NCI-H1930 (cell line): ENCODE measurements at places on chromosomes 7 and 10.

DNA sequence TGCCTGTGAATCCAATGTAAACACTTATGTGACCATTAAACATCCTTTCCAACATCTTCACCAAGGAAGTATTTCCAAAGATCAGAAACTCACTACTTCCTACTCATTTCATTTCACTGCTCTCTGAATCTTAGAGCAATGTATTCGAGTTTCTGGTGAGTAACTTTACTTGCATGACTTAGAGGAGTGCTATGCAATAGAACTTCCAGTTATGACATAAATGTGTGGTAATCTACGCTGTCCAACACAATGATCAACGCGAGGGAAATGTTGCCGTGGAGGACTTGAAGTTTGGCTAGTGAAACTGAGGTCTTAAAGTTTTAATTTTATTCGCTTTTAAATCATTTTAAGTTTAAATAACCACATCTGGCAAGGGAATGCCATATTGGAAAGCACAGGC is 1326.3 kb downstream of the XPNPEP1 start:
- DNase-seq = no peak

DNA sequence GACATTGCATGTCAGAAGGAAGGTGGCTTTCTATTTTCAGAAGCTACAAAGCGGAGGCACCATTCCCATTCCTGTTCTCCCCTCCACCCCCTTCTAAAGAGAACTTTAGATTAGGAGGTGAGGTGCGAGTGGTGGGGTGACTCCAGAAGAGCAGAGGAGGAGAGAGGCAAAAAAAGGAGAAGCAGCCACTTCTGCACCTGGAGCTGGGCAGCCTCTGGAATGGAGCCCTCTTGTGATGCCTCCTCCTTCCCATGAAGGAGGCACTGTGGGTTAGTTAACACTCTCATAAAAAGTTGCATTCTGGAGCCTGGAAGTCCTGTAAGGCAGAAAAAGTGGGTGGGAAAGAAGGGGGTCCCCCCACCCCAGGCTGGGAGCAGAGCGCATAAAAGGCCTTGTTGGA is 4.8 kb downstream of the PTF1A start:
- no peak for DNase-seq

GRCh38 chr7:28687537-28687936 is 270.6 kb downstream of the TRIL start:
- no peak for DNase-seq

GRCh38 chr7:78345979-78346378 is 547.4 kb downstream of the PHTF2 start:
- DNase-seq = no peak

DNA sequence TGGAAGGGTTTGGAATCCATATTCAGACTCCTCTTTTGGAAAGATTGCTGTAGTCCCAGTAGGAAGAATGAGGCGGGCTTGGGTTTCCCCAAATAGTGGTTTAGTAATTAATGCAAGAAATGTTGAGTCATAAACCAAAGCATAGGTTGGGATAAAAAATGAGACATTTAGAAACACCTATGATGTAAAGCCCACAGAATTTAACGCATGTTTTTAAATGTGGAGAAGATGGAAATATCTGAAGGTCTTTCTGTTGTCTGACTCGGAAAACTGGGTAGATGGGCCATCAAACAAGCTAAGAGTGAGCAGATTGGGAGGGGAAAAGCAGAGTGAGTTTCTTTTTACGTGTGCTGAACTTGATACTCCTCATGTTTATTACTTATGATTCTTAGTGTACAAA is 62.2 kb downstream of the LANCL2 start:
- no peak for DNase-seq

GRCh38 chr7:45342236-45342635 is 184.6 kb downstream of the RAMP3 start:
- no peak for DNase-seq

- DNase-seq = no peak
Observed at GRCh38 chr10:31580646-31581045, 261.6 kb downstream of the ZEB1 start.

DNA sequence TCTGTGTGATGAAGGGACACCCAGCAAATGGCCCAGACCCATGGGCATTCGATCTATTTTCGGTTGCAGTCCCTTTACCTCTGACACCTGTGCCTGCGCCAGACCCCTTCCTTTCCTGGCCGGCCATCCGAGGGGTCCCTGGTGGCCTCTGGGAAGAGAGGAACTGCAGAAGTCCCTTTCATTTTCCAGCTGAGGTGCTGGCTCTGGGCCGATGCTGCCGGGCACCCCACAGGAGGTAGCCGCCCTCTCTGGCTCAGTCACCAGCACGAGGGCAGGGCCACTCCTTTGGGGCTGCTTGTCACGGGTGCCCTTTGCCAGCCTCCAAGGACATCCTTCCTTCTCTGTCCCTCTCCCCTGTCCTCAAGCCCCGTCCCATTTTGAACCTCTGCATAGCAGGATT is 4.2 kb upstream of the ELN start:
- no peak for DNase-seq

- no peak for DNase-seq
Observed at GRCh38 chr7:30908681-30909080, 3.0 kb upstream of the AQP1 start.

GRCh38 chr10:43900571-43900970 is 251.9 kb upstream of the ZNF32 start:
- DNase-seq = no peak

GRCh38 chr7:124263232-124263827 is 230.5 kb upstream of the TMEM229A start:
- DNase-seq = peak; percentile 43

DNA sequence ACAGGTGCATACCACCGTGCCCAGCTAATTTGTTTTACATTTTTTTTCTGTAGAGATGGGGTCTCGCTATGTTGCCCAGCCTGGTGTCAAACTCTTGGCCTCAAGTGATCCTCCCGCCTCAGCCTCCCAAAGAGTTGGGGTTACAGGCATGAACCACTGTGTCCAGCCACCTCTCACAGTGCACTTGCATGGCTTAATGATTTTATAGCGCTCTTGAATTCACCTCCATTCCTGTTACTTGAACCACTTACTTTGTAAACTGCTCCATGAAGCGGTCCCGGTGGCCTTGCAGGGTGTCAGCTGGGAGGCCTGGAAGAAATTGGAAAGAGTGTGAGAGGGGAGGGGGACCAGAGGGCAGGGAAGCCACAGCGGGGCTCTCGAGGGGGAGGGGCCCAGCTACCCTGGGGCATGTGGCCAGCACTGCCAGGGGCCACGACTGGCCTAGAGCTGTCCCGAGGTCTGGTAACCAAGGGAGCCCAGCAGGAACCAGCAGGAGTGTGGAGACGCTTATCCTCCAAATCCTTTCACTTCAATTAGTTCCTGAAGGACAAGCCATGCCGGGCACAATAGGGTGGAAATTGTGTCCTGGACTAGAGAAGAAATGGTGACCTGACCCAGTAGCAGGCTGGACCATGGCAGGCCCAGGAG is 76.0 kb downstream of the SPDYE5 start:
- no peak for DNase-seq

DNA sequence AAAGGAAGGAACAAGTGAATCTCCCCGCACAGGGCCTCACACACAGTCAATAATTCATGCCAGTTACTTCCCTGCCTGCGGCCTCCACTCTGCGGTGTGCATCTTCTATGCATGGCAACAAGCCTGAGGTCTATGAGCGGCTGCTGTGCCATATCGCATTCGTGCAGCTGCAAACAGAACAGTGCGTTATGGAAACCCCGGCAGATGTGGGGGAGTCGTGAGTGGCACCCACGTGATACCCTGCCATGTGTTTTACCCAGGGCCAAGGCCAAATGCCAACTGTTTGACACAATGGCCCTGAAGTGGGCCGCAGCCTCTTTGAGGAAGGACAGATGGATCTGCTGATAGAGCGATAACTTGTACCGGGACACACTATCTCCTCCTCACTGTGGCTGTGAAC is 13.4 kb downstream of the TNS3 start:
- no peak for DNase-seq

GRCh38 chr10:86329093-86329710 is 37.4 kb downstream of the GRID1 start:
- DNase-seq = no peak

- DNase-seq = no peak
Observed at GRCh38 chr7:133783276-133783675, 343.9 kb upstream of the LRGUK start.

- no peak for DNase-seq
Observed at GRCh38 chr7:92641921-92642511, 51.8 kb upstream of the FAM133B start.

DNA sequence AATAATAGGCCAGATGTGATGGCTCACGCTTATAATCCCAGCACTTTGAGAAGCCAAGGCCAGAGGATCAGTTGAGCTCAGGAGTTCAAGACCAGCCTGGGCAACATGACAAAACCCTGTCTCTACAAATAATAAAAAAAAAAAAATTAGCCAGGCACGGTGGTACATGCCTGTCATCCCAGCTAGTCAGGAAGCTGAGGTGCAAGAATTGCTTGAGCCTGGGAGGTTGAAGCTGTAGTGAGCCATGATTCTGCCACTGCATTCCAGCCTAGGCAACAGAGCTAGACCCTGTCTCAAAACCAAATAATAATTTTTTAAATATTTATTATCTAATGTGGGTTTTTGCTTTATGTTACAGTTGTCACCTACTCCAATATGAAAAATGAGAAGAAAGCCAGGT is 178.9 kb downstream of the ADK start:
- DNase-seq = no peak

- no peak for DNase-seq
Observed at GRCh38 chr7:37769291-37769690, 79.1 kb upstream of the NME8 start.

DNA sequence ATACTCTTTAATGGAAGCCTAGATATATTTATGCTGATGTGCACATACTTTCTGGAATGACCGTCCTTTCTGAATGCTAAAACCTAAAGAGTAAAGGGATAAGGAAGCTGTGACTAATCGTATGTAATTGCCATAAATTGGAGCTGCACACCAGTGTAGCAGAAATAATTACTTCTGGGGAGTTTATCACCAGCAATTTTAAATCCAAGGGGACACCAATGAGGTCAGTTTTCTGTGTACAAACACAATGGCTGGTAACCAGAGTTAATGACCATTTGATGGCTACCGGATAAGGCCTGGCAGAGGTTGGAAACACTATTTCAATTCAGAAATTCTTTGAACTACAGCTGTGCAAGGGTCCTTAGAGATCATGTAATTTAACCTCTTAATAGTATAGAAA is 670.1 kb downstream of the REEP3 start:
- DNase-seq = peak; percentile 73

- no peak for DNase-seq
Observed at GRCh38 chr10:2296179-2296891, 559.0 kb upstream of the ADARB2 start.

- DNase-seq = peak; percentile 62
Observed at GRCh38 chr10:101782811-101783735, at the start of gene NPM3. Gene NPM3 (minus strand): TSS chr10:101783446. CDS start chr10:101783390, 56 bp downstream.

DNA sequence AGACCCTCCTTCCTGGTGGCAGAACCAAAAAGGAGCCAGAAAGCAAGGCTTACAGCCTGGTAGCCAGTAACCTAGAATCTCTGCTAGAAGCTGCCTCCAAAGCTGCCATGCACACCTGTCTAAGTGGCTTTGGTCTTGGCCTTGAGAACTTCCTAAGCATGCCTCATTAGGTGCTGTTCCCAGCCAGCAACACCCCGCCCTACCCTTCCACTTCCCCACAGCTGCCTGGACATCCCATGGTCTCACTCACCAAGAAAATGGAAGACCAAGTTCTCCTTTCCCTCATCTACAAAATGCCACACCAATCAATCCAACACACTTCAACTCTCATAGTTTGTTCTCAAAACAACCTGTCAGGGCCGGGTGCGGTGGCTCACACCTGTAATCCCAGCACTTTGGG is 4.2 kb downstream of the PSAP start:
- DNase-seq = no peak

- no peak for DNase-seq
Observed at GRCh38 chr7:106246902-106247711, 37.7 kb downstream of the NAMPT start.

GRCh38 chr10:61438141-61438988 is 14.8 kb downstream of the TMEM26 start:
- DNase-seq = no peak

GRCh38 chr7:156895024-156895780 is 2.2 kb upstream of the LMBR1 start:
- DNase-seq = no peak

GRCh38 chr10:70462349-70462984 is 16.1 kb upstream of the PALD1 start:
- DNase-seq = no peak

DNA sequence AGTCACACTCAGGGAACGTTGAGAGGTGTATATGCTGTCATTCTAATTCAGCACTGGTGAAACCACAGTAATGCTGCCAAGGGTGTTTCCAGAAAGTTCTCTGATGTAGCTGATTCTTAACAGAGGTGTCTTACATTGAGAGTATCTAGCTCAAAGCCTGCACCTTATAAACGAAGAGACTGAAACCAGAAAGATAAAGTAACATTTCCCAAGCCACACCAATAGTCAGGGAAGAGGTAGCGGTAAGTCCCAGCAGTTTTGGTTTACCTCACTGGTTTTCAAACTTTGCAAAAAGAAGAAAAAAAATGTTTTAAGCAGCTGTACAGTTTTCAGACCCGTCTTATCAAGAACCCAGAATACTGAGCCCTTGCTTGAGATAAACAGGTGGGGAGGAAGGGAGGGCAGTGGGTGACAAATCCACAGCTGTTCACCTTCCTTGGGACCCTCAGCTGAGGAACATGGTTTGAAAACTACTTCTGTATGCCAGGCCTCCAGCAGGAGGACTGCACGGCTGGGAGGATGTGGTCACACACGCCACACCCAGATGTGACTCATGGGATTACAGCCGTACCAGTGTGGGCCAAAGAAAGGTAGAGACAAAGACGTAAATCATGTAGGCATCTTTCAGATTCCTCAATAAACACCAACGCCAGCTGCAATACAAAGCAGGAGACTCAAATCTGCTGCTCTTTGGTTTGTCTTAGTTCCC is 63.9 kb upstream of the GSDME start:
- no peak for DNase-seq

DNA sequence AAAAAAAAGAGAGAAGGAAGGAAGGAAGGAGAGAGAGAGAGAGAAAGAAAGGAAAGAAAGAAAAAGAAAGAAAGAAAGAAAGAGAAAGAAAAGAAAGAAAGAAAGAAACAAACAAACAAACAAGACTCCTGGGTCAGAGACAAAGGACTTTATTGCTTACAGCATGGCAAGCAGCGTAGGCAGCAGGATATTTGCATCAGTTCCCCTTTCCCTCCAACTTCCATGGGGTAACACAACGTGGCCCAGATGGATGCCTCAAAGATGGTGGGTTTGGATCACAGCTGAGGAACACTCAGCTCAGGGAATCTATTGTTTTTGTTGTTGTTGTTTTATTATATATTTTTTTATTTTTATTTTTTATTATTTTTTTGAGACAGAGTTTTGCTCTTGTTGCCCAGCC is 128.5 kb upstream of the VKORC1L1 start:
- DNase-seq = no peak

GRCh38 chr7:80379034-80379982 is 132.6 kb downstream of the GNAT3 start:
- DNase-seq = no peak

- DNase-seq = no peak
Observed at GRCh38 chr7:135981958-135982646, 4.9 kb upstream of the MTPN start.

- DNase-seq = no peak
Observed at GRCh38 chr7:3188946-3189345, 112.1 kb upstream of the SDK1 start.
